Neuronal stem cell (in vitro differentiated cells): ENCODE measurements at places on chromosomes 3 and 15.

DNA sequence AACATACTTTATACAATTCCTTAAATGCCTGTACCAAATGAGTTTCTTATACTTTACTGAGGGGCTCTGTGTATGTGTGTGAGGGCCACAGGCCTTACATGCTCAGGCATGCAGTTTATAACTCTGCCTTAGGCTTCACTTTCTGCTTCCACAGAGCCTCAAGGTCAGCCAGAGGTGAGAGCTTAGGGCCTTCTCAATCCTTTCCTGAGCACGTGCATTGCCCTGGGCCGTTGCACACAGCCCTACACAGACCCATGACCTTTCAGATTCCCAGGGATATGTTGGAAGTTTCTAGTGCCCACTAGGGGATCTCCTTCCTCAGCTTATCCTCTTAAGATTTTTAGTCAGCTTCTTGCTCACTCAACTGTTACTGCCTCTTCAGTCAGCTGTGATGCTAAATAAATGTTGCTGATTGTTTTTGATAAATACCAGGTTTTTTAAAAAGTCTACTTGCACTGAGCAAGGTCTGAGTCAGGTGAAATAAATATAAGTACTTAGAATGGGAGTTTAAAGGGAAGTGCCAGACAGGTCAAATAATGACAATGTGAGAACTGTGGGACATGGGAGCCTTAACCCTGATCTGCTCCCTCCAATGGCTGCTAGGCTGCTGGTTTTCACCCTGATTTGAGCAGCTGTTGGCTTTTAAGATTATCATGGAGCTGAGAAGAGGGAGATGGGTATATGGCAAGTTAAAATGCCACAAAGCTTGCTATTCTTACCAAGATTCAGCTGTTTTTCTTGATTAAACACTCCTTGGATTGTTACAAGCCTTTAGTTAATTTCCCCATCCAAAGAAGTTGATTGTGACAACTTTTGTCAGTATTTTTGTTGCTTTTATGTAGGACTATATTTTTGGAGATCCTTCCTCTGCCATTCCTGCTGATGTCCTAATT is 169.5 kb downstream of the PLD1 start:
- H3K4me1 ChIP-seq: peaks cover 11% of the 10 kb centered on the region
- no peak for DNase-seq
- no peak overlapping the region for H3K4me3 ChIP-seq
- no peaks in the 10 kb centered on the region for H3K36me3 ChIP-seq
- H3K27ac ChIP-seq: no peak overlapping the region

- DNase-seq: no peak
- H3K27ac ChIP-seq: no peak overlapping the region
- peaks cover 5% of the 10 kb centered on the region for H3K4me1 ChIP-seq
- H3K27me3 ChIP-seq: no peaks in the 10 kb centered on the region
Measured at GRCh38 chr3:56932866-56933265, 127.6 kb upstream of the SPATA12 start.

DNA sequence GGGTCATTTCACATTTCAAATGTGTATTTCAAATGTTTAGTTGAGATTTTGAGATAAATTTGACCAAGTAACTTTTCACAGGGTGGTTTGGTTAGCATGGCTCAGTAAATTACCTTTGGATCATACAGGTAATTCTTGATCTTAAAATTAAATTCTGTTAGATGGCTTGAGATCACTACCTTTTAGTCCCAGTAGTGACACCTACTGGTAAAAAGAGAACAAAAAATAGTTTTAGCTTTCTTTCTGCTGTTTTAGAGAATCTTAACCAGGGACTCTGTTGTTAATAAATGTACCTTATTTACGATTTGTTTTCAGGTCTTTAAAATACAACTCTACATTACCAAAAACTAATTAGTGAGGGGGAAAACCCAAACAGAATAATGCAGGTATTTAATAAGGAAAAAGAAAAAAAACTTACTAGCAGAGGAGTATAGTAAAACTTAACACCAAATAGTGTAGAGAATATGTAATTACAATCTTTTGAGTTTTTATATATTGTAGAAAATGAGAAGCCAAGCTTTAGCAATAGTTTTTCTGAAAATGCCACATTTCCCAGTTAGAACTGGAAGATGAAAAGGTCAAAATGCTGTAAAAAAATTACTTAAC is 620.3 kb upstream of the AGTR1 start:
- no peak overlapping the region for H3K4me3 ChIP-seq
- no peaks in the 10 kb centered on the region for H3K27me3 ChIP-seq
- H3K27ac ChIP-seq: no peak overlapping the region
- peaks cover 13% of the 10 kb centered on the region for H3K4me1 ChIP-seq

DNA sequence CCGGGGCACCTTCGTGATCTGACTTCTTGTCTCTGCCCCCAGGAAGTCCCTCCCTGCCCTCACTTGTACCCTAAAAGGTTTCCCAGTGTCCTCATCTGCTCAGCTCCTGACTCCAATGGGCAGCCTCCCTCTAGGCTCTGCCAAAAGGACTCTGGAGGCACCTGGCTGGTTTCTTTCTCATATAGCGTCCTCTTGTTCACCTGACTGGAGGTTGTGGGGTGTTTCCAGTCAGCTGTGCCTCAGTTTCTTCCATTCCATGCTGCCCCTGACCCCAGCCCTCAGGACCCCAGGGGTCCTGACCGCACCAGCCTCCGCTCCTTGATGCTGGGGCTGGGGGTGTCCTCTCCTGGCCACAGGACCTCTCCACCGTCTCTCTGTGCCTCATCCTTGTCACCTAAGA is 2.5 kb downstream of the PRR23E start:
- no peak for DNase-seq
- peaks cover 2% of the 10 kb centered on the region for H3K27me3 ChIP-seq
- H3K27ac ChIP-seq: no peak overlapping the region
- H3K36me3 ChIP-seq: no peaks in the 10 kb centered on the region
- peaks cover 3% of the 10 kb centered on the region for H3K4me1 ChIP-seq
- H3K4me3 ChIP-seq: no peak overlapping the region

- H3K4me1 ChIP-seq: no peaks in the 10 kb centered on the region
- no peak overlapping the region for H3K27ac ChIP-seq
Measured at GRCh38 chr3:7602297-7602696, 741.4 kb downstream of the GRM7 start.

DNA sequence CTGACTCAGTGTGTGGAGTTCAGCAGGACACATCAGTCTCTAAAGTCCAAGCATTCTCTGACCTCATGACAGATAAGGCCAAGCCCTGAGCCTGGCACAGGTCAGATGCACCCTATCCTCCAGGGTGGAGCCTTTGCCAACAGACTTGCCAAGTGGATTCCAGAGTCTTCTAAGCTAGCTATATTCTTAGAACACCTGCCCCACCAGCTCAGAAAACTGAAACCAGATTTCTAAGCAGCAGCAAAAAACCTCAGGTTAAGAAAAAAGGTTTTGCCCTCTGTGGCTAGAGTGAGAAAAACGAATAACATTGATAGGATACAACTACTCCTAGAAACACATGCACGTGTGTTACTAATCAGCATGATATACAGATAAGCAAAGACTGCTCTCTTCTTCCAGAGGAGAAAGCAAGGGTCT is 11.6 kb downstream of the RMDN3 start:
- no peaks in the 10 kb centered on the region for H3K27me3 ChIP-seq
- no peak overlapping the region for H3K4me3 ChIP-seq
- peaks cover 29% of the 10 kb centered on the region for H3K36me3 ChIP-seq
- H3K4me1 ChIP-seq: peaks cover 3% of the 10 kb centered on the region
- H3K27ac ChIP-seq: no peak overlapping the region
- DNase-seq: no peak

GRCh38 chr15:35117543-35118265 is 32.6 kb upstream of the NANOGP8 start:
- no peaks in the 10 kb centered on the region for H3K27me3 ChIP-seq
- H3K4me3 ChIP-seq: no peak overlapping the region
- no peak overlapping the region for H3K27ac ChIP-seq
- no peak for DNase-seq
- no peaks in the 10 kb centered on the region for H3K36me3 ChIP-seq
- H3K4me1 ChIP-seq: peaks cover 4% of the 10 kb centered on the region

DNA sequence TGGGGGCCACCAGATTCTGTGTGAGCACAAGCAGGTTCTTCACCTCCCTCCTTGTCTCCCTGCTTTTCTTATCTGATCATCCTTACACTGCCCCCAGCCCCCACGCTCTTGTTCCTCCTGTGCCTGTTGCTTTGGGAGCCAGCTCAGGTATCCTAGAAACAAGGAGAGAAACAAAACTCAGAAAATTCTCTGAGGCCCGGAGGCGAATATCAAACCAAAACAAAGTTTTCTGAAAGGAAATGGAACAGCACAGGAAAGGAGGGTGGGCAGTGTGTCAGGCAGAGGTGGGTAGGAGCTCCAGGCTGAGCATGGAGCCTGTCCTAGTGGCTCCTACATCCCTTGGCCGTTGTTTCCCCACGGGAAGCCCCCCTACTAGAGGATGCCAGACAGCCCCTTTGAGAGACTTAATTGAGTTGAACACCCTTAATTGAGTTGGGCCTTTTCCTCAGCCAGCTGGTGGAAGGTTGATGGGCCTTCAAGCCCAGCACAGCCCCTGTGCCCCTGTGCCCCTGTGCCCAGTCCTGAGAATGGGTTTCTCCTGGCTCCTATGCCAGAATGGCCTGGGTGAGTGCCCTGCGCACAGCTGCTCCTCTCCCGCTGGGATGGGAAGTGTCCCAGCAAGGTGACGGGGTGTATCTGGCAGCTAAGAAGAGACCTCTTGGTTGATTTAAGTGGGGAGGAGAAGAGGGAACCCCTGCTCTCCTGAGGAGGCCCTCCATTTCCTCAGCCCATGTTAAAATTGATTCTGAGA is 22.8 kb upstream of the JMJD7 start:
- H3K4me1 ChIP-seq: no peaks in the 10 kb centered on the region
- no peaks in the 10 kb centered on the region for H3K27me3 ChIP-seq
- no peak for DNase-seq
- H3K36me3 ChIP-seq: peaks cover 9% of the 10 kb centered on the region
- no peak overlapping the region for H3K27ac ChIP-seq

- H3K4me3 ChIP-seq: peak overlapping the region; percentile 99
- H3K4me1 ChIP-seq: peaks cover 5% of the 10 kb centered on the region
- no peaks in the 10 kb centered on the region for H3K27me3 ChIP-seq
- DNase-seq: peak; percentile 30
- peak overlapping the region; percentile 92 for H3K27ac ChIP-seq
Measured at GRCh38 chr3:72997421-72997961, 880 bp downstream of the PPP4R2 start.

DNA sequence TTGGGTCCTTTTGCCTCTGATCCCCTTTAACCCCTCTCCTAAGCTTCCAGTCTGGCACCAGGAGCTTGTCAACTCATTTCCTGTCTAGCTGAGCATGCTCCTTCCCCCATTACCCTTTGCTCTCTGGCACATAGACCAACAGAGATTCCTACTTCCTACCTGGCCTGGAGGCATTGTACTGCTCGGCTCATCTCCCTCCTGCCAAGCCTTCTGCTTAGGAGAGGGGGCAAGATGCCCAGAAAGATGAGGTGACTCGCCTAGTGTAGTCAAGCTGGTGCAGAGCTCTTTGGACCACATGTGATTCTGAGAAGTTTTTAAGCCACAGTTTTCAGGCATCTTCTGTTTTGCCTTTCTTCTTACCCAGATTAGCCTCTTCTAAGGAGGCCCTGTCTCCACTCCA is 95.4 kb downstream of the ZNF621 start:
- no peak overlapping the region for H3K27ac ChIP-seq
- no peaks in the 10 kb centered on the region for H3K36me3 ChIP-seq
- no peaks in the 10 kb centered on the region for H3K27me3 ChIP-seq
- no peak overlapping the region for H3K4me3 ChIP-seq
- H3K4me1 ChIP-seq: peaks cover 10% of the 10 kb centered on the region

GRCh38 chr3:64104691-64105111 is 81.4 kb upstream of the PSMD6 start:
- H3K4me1 ChIP-seq: peaks cover 28% of the 10 kb centered on the region
- no peak overlapping the region for H3K4me3 ChIP-seq
- no peak overlapping the region for H3K27ac ChIP-seq

- H3K36me3 ChIP-seq: no peaks in the 10 kb centered on the region
- no peaks in the 10 kb centered on the region for H3K27me3 ChIP-seq
- H3K27ac ChIP-seq: no peak overlapping the region
- no peak overlapping the region for H3K4me3 ChIP-seq
- H3K4me1 ChIP-seq: no peaks in the 10 kb centered on the region
Measured at GRCh38 chr3:72615776-72616175, 232.5 kb downstream of the SHQ1 start.

- peaks cover 73% of the 10 kb centered on the region for H3K36me3 ChIP-seq
- no peaks in the 10 kb centered on the region for H3K4me1 ChIP-seq
- H3K27ac ChIP-seq: no peak overlapping the region
- H3K27me3 ChIP-seq: no peaks in the 10 kb centered on the region
- no peak for DNase-seq
Measured at GRCh38 chr15:74631408-74631807, 15.8 kb downstream of the CLK3 start.

- no peaks in the 10 kb centered on the region for H3K4me1 ChIP-seq
- DNase-seq: no peak
- peaks cover 3% of the 10 kb centered on the region for H3K36me3 ChIP-seq
- H3K4me3 ChIP-seq: no peak overlapping the region
Measured at GRCh38 chr3:48747706-48748105, 30.7 kb upstream of the IP6K2 start.

- H3K27me3 ChIP-seq: no peaks in the 10 kb centered on the region
- H3K4me1 ChIP-seq: peaks cover 9% of the 10 kb centered on the region
- no peak for DNase-seq
- peaks cover 23% of the 10 kb centered on the region for H3K36me3 ChIP-seq
- H3K27ac ChIP-seq: no peak overlapping the region
Measured at GRCh38 chr3:197753263-197753662, 3.6 kb downstream of the FYTTD1 start.

DNA sequence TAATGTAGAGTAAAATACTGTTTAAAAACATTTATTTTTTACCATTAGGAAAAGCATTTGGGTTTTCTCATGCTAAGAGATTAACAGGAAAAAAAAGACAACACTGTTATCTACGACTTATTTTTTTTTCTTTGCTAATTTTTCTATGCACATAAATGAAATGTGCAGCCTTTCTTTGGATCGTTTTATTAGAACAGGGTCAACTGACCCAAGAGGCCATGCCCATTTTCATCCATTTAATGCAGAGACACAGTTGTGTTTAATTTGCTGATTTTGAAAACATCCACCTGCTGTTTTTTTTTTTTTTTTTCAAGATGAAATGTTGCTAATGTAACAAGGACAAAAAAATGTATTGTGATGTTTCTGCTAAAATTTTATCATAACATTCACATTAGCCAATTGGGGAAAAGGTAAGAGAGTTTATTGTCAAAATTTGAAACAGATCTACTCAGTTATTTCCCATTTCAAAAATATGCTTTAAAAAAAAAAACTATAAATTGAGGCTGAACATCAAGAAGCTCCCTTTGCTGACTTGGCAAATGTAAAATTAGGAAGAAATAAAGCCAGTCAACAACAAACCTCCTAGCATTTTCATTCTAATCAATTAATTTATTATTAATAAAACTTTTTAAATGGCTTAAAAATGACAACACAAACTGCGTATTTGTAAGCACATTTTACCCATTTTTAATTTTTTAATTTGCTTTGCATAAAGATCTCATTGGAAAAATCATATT is 485.2 kb downstream of the ROBO2 start:
- no peaks in the 10 kb centered on the region for H3K4me1 ChIP-seq
- H3K36me3 ChIP-seq: no peaks in the 10 kb centered on the region
- no peak overlapping the region for H3K27ac ChIP-seq
- no peak overlapping the region for H3K4me3 ChIP-seq

GRCh38 chr3:35675206-35675605 is 35.9 kb downstream of the ARPP21 start:
- H3K27me3 ChIP-seq: no peaks in the 10 kb centered on the region
- no peak overlapping the region for H3K4me3 ChIP-seq
- no peak overlapping the region for H3K27ac ChIP-seq
- no peak for DNase-seq
- no peaks in the 10 kb centered on the region for H3K4me1 ChIP-seq
